ENCODE measurements at places on chromosomes 2 and 18. TPM values are rescaled to one million over a fixed set of nuclear protein-coding genes. Genes with fewer than 3 reads are reported as not detected.

DNA sequence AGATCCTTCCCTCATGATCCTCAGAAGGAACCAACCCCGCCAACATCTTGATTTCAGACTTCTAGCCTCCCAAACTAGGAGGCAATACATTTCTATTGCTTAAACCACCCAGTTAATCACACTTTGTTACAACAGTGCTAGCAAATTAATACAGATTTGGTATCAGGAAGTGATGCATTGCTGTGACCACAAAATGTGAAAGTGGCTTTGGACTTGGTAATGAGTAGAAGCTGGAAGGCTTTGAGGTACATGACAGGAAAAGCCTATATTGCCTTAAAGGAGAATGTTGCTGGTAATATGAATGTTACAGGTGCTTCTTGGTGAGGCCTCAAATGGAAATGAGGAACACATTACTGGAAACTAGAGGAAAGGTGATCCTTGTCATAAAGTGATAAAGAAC lies 260.3 kb downstream of the SATB2 start:
- DNase-seq = no peak

- no peak for DNase-seq
These were observed 68.7 kb downstream of the MTHFD2 start for GRCh38 chr2:74267068-74267467.

DNA sequence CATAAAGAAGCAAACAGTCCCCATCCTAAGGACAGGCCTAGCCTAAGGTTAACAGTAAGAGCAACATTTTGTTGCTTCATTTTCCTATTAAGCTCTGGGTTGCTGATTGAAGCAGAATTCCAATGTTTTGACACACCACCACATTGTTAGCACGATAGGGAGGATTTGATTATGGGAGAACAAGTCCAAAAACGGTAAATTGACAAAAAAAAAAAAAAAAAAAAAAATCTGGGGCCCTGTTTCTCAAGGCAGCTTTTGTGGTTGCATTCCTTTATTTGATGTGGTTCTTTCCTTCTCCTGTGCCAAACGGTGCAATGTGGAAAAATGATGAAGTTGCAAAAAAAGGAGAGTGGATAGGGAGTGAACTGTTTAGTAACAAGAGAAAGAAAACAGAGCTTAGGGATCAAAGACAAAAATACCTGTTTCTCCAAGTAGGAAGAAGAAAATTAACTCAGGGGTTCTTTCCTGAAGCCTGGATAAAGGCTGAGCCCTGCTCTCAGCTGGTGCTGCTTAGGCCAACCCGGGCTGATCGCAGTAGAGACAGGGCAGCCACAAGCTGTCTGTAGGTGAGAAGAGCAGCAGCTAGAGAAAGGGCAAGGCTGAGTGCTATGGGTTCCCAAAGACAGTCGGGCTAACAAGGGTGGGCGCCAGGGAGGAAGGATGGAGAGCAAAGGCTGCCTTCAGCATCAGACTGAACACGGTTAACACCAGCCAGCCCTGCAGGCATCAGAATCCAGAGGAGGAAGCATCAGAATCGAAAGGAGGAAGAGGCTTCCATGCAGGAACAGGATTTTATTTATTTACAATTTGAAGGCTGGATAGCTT lies 167.8 kb upstream of the FOSL2 start:
- DNase-seq = no peak

DNA sequence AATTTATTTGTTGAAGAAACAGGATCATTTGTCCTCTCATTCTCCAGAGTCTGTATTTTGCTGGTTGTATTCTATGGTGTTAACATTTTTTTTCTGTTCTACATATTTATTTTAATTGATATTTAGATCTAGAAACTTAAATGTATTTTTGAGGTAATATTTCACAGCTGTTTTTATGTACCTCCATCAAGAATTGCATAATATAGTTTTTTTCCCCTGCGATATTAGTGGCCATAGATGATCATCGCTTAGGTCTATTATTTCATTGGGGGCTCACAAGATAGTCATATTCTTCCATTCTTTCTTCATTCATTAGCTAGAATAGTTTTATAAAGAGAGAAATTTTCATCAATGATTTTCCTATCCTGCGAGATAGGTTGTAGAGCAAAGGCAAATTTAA lies 89.3 kb downstream of the PARD3B start:
- DNase-seq = no peak

- no peak for DNase-seq
These were observed 653.0 kb upstream of the SLC39A10 start for GRCh38 chr2:195003881-195004471.

GRCh38 chr2:187542123-187542522 lies 12.1 kb downstream of the TFPI start:
- DNase-seq = no peak

GRCh38 chr2:26597197-26597596 lies 44.0 kb downstream of the CIB4 start:
- no peak for DNase-seq

GRCh38 chr18:9130195-9130594 lies 6.4 kb upstream of the ANKRD12 start:
- no peak for DNase-seq

DNA sequence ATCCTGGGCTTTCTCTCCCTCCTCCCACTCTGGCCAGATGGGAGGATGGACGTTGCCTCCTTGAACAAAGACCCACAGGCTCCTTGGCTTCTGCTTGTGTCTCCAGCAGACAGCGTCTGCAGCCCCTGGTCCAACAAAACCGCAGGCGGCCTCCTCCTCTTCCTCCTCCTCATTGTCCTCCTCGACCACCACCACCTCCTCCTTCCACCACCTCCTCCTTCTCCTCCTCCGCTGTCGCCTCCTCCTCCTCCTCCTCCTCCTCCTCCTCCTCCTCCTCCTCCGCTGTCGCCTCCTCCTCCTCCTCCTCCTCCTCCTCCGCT lies 45.7 kb upstream of the ALPP start:
- DNase-seq = no peak

DNA sequence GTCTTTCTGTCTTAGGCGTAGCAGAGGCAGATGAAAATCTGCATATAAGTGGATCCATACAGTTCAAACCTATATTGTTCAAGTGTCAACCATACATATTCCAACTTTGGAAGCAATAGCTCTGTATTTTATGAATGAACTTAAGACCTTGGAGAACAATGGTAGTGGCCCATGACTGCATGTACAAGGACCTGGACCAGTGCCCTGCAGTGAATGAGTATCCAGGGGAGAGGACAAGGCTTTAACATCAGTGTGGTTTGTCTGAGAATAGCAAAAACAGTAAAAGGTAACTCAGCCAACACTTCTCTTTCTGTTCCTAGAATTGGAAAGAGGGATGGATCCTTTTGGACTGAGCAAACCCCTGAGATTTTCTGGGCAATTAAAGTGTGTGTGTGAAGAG lies 230.8 kb upstream of the LINC00305 start:
- DNase-seq = no peak

DNA sequence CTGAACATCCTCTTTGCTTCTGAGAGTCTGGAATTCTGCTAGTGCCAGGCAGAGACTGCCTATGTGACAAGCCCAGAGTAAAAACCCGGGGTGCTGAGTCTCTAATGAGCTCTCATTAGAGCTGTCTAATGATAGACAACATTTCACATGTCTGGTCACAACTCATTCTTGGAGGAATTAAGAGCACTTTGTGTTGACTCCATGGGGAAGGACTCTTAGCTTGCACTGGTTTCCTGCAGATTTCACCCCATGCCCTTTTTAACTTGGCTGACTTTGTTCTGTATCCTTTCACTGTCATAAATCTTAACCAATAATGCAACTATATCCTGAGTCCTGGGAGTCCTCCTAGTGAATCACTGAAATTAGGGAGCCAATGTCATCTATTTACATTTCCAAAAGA lies 33.5 kb downstream of the FBXO15 start:
- DNase-seq = no peak

DNA sequence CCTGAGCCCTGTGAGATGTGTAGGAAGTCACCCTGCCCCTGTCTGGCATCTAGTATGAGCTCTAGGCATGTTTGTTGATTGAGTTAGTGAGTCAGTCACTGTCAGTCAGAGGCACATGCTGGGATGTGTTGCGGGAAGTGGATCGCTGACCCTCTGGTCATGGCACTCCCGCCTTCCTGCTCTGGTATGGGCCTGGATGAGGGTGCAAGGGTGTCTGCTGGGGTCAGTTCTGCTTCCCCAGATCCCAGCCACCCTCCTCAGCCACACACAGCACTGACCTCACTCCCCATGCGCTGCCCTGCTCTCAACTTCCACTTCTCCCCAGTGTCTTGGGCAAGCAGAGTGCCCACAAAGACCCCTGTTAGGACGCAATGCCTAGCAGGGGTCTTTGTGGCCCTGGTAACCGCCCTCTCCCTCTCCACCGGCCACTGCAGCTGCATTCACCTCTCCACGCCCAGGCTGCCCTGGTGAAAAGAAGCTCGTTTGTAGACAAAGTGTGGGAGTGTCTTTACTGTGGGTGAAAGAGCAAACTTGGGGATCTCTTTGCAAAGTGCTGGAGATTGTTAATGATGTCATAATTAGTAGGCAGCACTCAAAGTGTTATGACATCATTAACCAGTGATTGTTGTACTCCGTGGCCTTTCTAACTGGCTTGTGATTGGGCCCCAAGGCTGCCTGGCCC lies 252.1 kb downstream of the LDLRAD4 start:
- DNase-seq = no peak

- DNase-seq = no peak
These were observed 201.9 kb downstream of the CLIP4 start for GRCh38 chr2:29317077-29317517.

DNA sequence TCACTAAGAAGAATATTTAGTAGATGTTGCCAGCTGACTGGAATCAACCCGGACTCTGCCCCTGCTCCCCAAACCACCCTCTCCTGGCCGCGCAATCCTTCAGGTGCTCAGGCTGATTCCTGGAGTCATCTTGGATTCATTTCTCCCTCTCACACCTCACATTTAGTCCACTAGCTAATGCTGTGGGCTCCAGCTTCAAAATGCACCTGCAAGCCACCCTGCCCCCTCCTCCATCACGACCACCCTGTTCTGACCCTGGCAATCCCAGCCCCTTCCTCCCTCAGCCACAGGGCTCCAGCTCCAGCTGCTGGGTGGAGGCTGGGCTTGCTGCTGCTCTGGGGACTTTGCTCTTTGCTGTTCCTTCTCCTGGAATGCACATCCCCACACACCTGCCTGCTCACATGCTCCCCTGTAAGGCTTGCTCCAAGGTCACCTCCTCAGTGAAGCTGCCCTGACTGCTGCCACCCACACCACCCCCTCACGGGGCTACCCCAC lies 61.3 kb upstream of the SH3RF3 start:
- no peak for DNase-seq

GRCh38 chr2:41970988-41971660 lies 76.7 kb upstream of the PKDCC start:
- no peak for DNase-seq

- DNase-seq = no peak
These were observed 48.2 kb downstream of the PIGN start for GRCh38 chr18:62138461-62139235.

GRCh38 chr18:54033052-54033451 lies 191.4 kb downstream of the MBD2 start:
- DNase-seq = no peak

ANKRD30B gene
- total RNA-seq = not detected

ACADL gene
- total RNA-seq = not detected

CYTIP gene
- not detected for total RNA-seq

GPR55 gene
- total RNA-seq = 0.28 TPM

POTEF gene
- 1.1 TPM for total RNA-seq

Measured in endothelial cell (in vitro differentiated cells).